ENCODE measurements at places on chromosomes 6 and 20.

GRCh38 chr20:24699321-24700165 lies 230.1 kb downstream of the SYNDIG1 start:
- peak; percentile 59 for DNase-seq

DNA sequence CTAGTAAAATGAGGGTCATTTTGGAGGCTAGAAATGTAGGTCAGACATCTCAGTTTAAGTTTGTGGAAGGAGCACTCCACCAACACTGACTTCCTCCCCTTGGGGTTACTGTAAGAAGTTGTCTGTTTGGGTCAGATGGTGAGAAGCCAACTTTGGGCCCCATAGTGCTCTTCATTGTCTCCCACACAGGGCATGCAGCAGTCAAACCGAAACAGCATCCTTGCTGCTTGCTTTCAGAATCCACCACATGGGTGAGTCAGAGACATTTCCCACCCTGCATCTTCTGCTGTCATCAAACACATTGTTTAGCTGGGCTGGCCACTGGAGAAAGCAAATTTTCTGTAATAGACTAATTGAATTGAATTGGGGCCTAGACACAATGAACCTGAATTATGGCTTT lies 16.8 kb downstream of the IL17F start:
- no peak for DNase-seq

- DNase-seq, result no peak
Measured at GRCh38 chr20:57622579-57623381, 2.6 kb upstream of the ZBP1 start.

DNA sequence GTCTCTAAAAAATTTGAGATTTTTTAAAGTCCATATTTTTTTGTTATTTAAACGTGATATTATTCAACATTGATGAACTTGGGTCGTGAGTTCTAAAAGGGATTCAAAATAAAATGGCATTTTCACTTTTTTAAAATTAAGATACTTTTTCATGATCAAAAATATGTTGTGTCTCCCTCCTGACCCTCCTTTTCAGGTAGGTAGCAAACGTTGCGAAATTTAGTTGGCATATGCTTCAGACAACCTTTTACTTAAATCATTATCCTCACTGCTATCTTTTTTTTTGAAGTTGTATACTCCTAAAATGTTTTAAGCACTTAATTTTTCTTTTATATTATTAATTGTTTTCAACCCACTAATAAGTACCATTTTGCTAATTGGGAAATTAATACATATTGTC lies 133.5 kb downstream of the ARHGAP18 start:
- DNase-seq, result no peak

- no peak for DNase-seq
Measured at GRCh38 chr6:169829786-169830185, 78.4 kb downstream of the ERMARD start.

GRCh38 chr20:43960231-43960630 lies 45.6 kb downstream of the TOX2 start:
- no peak for DNase-seq

- DNase-seq, result no peak
Measured at GRCh38 chr20:46555370-46555956, 5.0 kb upstream of the OCSTAMP start.

DNA sequence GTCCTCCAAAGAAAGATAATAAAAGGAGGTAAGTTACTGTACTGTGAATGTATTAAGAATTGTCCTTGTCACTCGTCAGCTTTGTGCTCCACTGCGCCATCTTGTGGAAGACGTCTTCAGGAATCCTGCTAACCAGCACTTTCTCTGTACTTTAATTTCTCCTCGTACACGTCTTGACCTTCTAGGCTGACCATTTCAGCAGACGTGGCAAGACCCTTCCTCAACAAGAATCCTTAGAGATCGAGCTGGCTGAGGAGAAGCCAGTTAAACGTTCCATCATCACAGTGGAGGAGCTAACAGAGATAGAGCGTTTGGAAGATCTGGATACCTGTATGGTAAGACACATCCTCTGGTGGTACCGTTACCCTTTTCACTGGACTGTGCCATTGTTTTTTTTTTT lies 95.5 kb upstream of the SCGN start:
- no peak for DNase-seq

GRCh38 chr6:34108176-34108575 lies 37.7 kb downstream of the GRM4 start:
- no peak for DNase-seq

GRCh38 chr20:38346247-38346651 lies at the start of gene LBP:
Gene LBP, plus strand, starts transcription at chr20:38346482. Its CDS starts 35 bp downstream, at chr20:38346517.
- no peak for DNase-seq

DNA sequence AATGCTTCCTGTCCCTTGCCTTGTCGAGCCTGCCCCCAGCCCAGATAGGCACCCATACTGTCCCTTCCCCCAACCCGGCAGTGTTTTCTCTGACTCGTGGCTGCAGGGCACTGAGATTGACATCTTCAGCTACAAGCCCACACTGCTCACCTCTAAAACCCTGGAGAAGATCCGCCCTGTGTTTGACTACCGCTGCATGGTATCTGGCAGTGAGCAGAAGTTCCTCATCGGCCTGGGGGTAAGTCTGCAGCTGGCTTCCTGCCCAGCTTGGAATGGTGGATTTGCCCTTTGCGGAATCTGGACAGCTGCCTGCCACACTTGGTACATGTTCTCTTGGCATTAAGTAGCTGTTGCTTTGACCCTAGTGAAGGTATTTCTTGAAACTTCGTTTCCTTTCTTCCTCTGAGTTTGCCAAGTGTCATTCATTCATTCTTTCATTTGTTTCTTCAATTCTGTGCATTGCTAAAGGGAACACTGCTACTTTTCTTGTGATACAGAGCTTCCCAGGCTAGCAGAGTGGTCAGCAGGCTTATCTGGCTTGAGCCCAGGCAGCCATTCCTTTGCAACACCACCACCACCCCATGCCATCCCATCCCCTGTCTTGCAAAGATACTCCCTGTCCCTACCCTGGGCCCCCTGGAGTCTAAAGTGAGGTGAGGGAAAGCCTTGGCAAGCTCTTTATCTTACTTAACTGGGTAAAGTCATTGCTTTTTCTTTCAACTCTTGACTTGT lies 26.2 kb downstream of the CCDC167 start:
- DNase-seq, result no peak

DNA sequence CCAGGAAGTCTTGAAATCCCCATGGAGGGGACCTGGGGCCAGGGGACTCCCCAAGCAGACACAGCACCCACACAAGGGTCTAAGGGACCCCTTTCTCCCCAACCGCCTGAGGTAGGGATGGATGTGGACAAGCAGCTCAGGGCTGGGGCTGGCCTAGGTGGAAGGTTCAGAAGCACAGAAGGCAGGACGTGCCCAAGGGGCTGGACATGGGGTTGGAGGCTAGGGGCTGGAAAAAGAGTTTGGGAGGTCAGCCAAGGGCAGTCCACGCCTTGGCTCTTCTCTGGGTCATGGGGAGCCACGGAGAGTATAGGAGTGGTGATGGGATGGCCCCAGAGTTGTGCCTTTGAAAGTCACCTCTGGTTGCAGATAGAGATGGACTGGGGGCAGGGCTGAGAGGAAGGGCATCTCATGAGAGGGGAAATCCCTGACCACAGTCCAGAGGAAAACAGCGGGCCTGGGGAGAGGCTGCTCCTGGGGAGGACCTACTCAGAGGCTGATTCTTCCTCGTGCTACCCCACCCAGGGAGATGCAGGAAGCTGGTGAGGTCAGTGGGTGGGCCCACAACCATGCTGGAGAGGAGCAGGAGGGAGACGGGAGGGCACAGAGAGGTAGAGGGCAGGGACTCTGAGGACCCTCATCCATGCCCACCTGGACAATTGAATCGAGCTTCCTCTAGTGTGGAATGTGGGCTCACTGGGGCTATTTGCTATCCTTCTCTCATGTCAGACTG lies 2.5 kb upstream of the HSPA12B start:
- no peak for DNase-seq

Data from NCI-H524 treated with DMSO at 0.1 percent for 48 hours (cell line).